ENCODE measurements at places on chromosomes 2 and 18.

- no peak for DNase-seq
Observed at GRCh38 chr18:79936641-79937040, 14.8 kb downstream of the SLC66A2 start.

- DNase-seq: no peak
Observed at GRCh38 chr2:205366336-205367060, 315.8 kb upstream of the NRP2 start.

- no peak for DNase-seq
Observed at GRCh38 chr2:11781602-11782001, 35.2 kb downstream of the LPIN1 start.

DNA sequence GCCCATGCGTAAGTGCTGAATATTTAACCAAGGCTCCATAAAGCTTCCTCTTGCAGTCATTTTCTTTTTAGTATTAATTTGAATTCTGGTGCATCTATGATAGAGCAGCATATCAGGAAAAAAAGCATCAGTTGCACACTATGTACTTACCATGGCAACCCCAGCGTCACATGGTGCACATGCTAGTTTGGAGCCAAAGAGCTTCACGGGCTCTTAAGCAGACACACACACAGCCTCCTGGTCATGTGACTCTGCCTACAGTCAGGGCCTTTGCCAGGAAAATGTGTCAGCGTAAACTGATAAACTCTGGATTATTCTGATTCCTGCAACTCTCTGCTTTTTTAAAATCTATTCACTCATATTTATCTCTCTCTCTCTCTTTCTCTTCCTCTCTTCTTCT is 30.2 kb downstream of the NYAP2 start:
- DNase-seq: no peak

DNA sequence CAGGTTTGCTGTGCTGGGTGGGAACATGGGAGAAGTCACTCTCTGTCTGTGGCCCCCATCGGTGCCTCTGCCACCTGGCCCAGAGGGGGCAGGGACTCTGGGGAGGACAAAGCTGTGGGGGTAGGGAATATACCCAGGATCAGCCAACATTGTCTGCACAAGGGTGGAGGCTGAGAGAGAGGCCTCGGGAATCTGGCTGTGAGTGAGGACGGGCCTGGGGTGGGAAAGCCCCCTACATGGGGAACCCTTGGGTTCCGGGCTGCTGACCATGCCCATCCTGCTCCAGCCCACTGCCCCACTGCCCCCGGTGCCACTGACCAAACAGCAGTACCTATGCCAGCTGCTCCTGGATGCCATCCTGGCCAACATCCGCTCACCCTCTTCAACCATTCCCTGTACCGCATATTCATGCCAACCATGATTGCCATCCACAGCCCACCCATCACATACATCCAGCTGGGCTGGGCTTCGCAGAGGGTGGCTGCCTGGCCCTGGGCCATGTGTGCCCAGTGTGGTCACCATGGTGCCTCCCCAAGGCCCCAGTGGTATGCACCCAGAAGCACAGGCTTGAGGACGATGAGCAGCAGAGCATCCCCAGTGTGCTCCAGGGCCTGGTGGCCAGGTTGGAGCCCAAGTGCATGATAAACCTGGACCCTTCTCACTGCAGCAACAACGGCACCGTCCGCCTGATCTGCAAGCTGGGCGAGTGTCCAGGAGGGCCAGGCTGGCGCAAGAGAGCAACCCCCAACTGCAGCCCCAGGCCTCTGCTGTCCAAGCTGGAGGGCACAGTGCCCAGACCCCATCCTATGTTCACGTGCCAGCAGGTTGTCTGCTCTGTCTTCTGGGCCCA is 6.9 kb upstream of the POTEF start:
- DNase-seq: no peak

DNA sequence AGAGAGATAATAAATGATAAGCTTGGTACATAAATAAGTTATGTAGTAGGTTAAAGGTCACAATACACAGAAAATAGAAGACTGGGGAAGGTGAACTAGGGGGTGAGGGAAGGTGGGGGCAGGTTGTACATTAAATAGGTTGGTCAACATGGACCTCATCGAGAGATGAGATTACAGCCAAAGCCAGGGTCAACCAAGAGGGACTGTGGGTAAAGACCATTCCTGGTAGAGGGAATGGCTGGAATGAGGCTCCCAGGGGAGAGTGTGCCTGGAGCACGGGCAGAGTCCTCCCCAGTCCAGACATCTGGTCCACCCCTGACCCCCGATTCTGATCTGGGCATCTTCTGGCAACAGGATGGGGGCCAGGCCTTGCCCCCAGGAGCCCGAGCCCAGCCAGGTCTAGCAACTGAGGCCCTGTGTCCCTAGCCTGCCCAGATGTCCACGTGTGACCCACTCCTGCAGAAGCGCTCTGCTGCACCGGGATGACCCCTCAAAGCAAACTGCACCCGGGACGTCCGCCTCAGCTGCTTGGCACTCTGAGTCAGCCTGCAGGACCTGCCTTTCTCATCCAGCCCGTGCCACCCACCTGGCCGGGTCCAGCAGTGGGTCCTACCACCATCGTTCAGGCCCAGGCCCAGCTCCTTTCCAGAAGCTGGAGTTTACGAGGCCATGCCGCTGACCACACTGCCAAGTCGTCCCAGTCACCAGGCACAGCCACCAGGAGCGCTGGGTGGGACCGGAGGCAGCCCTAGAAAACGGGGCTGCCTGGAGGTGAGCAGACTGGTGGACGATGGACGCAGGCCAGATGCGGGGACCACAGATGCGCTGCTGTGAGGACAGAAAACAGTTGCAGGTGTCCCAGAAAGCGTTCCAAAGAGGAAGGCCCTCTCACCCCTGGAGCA is 56.2 kb upstream of the ID2 start:
- DNase-seq: no peak

DNA sequence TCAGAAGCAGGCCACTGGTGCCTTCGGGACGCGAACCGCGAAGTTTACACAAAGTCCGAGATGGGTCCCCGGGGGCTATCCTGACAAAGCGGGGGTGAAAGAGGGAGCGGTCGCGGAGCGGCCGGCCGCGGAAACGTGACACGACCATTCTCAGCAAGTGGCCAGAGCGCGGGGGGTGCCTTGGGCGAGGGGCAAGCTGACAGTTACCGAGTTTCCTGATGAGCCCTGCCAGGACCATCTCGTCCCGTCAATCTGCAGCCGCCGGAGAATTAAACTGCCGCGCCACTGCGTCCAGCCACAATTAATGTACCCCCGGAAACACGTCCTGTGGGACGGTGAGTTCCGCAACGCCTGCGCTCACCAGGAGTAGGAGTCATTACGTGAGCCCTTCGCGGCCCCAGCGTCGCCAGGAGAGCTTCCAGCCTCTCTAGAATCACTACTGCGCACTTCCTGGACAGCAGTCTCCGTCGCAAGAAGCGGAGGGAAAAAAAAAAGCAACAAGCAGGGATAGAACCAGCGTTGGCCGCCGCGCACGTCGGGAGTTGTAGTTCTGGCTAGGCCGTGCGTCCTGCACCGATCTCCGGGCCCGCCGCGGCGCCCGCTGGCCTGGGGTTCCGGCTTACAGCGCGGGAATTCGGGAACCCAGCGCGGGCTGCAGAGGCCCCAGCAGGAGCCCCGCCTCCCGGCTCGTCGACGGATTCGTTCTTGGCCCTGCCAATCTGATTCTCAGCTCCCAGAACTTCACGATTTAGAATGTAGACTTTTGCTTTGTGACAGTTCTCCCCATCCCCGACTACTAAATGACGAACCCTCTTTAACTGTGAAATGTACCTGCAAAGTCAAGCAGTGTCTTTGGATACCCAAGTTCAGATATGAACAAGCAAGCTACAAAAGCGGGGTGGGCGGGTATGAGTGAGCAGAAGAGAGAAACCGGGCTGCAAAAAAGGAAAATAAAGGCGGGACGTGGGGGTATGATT is at the start of gene RTTN:
Gene RTTN (minus strand): TSS at position 267 of the 977 bp plus-strand sequence. CDS start 29 bp downstream, at position 238.
- peak; percentile 83 for DNase-seq

DNA sequence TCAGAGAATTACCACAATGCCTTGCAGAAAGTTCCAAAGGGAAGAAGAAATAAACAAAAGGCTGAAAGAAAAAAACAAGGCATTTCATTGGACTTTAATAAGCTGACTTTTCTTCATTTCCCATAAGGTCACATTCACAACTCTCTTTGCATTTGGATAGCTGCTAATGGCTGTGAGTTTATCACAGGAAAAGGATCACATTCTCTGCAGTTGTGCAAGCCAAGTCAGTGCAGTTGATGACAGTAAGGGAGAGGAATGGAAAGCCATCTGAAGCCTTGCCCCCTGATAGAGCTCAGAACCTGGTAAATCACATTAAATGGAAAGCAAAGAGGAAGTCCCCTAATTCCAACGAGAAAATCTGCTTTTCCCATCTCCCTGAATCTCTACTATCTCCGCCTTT is 950.6 kb downstream of the CNTNAP5 start:
- no peak for DNase-seq

- DNase-seq: no peak
Observed at GRCh38 chr18:13565228-13565627, 161.1 kb downstream of the FAM210A start.

DNA sequence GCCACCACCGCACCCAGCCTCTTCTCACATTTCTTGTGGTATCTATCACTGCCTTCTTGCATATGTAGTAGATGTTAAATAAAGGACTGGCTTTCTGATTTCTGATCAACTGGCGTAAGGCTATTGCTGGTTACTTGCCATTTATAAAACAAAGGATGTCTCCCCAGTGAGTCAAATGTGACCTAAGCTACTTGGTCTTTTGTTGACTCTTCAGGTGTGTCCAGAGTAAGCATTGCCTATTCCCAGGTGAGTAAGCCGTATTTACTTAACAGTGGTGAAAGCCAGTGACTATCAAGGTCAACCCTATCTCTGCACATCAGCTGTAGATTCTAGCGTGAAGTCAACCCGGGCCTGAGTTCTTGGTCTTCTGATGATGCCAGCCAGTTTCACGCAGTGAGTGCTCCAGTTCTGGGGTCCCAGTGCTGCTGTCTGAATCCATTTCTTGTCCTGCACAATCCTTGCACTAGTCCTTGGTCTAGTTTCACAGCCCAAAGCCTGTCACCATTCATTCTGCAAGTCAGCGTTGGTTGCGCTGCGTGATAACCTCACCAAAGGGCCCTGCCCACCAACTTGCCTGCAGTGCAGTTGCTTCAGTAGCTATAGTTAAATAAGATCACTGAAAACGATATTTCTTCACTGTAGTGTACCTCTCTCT is 120.2 kb downstream of the GBX2 start:
- no peak for DNase-seq

DNA sequence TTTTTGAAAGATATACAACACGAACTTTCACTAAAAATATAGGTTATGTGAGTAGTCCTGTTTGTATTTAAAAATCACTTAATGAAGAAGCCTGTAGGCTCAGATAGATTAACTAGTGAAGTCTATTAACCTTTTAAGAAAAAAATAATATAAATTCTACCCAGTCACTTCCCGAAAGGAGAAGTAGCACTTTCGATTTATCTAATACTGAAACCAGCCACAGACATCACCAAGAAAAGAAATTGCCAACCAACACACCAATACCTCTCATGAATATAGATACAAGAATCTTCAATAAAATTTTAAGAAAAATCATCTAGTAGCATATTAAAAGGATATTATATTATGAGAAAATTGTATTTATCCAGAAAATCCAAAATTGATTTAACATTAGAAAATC is 160.5 kb downstream of the GALNT13 start:
- DNase-seq: no peak

GRCh38 chr2:173993459-173993858 is 28.3 kb upstream of the SP3 start:
- no peak for DNase-seq

DNA sequence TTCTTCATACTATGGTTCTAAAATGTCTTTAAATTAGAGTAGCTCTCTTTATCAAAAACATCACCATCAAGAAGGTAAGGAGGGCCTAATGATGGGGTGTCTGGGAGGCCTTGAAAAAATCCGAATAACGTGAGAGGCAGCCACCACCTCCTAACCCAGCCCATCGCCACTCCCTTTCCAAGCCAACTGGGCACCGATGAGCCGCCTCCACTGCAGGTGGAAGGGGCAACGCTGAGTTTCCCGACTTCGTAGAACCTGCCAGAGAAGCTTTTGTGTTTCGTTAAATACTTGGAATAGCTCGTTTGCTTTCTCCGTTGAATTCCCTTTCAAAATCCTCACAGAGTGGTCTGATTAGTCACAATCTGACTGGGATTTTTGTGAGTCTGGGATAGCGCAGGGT is 22.0 kb upstream of the RPL31 start:
- DNase-seq: no peak

GRCh38 chr2:177289824-177290628 is 25.5 kb upstream of the NFE2L2 start:
- no peak for DNase-seq

GRCh38 chr2:31141443-31142085 is 3.3 kb upstream of the GALNT14 start:
- no peak for DNase-seq

DNA sequence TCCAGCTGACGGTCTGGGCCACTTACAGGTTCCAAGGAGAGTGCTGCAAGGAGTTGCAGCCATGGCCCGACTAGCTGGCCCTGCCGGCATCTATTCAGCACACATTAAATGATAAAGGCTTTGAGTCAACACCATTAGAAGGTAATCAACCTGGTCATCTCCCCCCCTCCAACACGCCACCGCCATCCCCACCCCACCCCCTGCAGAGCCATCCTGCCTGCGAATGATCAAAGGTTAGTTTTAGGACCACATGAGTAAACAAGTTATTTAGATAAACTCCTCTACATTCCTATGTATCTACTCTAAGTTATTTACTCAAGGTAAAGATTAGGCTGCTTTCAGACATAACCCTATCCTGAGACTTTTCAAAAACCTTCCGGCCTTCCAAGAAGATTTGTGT is 349.3 kb upstream of the SLC39A10 start:
- no peak for DNase-seq

GRCh38 chr2:231781798-231782726 is 980 bp upstream of the PDE6D start:
- peak; percentile 20 for DNase-seq

- DNase-seq: no peak
Observed at GRCh38 chr2:215742021-215742420, 271.3 kb downstream of the MREG start.

GRCh38 chr2:29789911-29790485 is 131.4 kb downstream of the ALK start:
- DNase-seq: no peak

- DNase-seq: no peak
Observed at GRCh38 chr2:187297801-187298200, 150.3 kb downstream of the CALCRL start.

DNA sequence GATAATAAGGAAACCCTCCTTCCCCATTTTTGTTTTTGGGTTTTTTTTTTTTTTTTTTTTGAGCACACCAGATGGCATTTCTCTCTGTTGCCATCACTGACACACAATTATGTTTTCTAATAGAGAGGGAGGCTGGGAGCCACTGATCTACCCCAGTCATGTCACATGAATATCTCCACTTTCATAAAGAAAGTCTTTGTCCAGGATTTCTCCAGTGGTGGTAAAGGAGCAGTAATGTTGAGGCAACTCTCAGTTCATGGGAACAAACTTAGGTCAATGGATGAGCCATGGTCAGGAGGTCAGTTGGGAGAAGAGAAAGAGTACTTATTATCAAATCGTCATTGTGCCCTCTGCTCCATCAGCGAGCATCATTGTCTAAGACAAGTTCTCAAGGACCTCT is 603.7 kb downstream of the ARHGAP15 start:
- DNase-seq: no peak
